ENCODE measurements at places on chromosomes 6 and 20.

- no peak for DNase-seq
Measured at GRCh38 chr6:40881501-40881900, 157.5 kb downstream of the UNC5CL start.

GRCh38 chr6:46772762-46773161 lies 20.4 kb upstream of the MEP1A start:
- DNase-seq, result no peak

- no peak for DNase-seq
Measured at GRCh38 chr20:31474097-31474436, 860 bp downstream of the DEFB124 start.

DNA sequence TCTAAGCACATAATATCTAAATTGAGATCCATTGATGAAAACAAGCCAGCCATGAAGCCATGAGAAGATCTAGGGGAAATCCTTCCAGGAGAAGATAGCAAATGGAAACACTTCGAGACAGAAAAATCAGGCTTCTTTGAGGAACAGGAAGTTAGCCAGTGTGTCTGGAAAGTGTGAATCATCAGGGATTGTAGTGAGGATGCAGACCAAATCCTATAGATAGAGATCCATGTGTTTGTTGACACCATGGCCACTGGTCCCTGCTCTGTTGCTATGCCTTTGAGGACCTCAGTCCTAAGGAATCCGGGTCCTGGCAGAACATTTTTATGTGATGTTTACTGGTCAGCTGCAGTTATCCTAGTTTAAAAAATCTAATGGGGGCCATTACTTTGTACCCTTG lies 6.6 kb upstream of the ELOVL2 start:
- DNase-seq, result no peak

DNA sequence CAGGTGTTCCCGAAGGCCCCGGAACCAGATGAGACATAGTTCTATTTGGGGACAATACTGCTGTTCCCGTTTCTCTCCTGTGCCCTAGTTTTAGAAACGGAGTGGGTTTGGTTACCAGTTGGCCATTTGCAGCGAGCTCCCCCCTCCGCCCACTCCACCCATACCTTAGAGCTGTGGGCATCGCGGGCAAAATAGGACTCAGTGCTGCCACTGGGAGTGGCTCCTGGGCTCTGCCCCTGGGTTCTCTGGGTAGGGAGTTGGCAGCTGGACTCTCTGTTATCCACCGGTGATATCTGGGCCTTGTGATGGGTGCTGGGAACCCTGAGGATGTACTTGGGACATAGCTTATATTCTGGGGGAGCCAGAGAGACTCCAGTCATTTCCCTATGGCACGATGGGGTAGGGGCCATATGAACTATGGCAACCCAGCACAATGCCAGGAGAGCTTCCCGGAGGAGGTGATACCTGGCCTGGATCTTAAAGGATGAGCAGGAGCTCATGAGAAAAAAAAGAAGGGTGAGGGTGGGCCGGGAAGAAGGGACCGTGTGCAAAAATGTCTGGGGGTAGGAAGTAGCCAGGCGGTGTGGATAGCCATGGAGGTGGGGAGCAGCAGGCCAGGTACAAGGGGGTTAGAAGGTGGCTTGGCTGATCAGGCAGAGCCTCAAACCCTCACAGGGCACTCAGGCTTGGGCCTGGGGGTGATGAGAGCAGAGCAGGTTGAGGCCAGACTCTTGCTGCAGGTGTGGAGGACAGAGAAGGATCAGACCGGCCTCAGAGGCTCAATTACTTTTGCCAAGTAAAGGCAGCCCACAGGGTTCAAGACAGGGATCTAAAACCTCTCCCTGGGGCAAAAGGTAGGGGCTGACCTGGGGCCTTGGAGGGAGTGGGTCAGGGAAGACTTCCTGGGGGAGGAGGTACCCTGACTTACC lies 9.6 kb downstream of the SRC start:
- no peak for DNase-seq

- no peak for DNase-seq
Measured at GRCh38 chr20:20786428-20786827, 74.0 kb upstream of the RALGAPA2 start.

GRCh38 chr6:158323561-158323958 lies 11.3 kb downstream of the TULP4 start:
- DNase-seq, result no peak

DNA sequence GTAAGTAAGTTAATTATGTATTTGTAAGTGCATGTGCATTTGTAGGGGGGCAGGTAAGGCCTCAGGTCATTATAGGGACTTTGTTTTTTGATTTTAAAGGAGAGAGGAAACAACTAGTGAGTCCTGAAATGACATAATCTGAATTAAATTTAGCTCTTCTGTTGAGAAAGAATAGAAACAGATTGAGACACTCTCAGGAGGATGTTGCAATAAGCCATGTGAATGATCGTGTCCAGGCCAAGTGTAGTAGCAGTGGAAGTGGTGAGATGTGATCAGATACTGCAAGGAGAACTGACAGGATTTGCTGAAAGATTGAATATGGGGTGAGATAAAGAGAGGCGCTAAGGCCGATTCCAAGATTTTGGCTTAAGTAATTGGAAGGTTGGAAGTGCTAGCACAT lies 2.6 kb upstream of the CENPW start:
- DNase-seq, result no peak

DNA sequence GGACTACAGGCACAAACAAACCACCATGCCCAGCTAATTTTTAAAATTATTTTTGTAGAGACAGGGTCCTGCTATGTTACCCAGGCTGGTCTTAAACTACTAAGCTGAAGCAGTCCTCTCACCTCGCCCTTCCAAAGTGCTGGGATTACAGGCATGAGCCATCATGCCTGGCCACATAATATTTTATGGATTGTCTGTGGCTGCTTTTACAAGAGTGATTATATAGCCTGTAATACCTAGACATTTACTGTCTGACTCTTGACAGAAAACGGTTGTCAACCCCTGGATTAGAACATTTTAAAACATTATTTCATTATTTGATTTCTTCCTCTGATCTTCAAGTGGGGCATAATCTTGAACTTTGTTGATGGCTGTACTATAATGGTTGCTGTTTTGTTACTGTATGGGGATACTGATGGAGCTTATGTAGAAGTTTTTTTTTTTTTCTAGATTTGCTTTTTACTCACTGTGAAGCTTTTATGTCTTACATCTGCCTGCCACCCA lies 14.3 kb downstream of the PARD6B start:
- no peak for DNase-seq

- no peak for DNase-seq
Measured at GRCh38 chr6:317060-317447, 24.8 kb downstream of the DUSP22 start.

DNA sequence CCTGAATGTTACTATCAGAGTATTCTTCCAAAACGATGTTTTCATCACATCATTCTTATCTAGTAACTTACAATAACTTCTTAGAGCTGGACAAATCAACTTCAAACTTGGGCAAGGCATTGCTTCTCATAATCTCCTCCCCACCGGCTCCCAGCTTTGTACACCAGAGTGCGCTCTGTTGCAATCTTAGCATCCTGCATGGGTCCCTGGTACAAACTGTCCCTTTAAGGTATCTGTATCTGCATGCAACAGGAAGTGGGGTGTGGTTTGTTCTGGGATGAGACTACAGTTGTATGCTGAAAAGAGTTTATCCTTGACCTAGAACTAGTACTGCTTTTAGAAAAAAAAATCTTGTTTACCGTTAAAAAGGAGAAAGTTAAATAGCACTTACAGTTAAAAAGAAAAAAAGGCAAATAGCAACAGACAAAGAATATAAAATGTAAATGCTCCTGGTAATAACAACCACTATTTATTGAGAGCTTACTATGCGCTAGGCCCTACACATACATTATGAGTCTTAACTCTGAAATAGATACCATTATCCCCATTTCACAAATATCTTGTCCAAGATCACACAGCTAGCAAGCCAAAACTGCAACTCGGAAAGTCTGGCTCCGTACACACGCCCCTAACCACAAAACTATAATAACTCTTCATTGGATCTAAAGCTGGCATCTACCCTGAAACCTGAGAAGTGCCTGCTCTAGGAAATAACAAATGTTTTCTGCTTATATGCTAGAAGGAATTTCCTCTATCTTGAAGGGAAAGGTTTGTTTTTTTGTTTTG lies 9.8 kb upstream of the HECA start:
- DNase-seq, result no peak

DNA sequence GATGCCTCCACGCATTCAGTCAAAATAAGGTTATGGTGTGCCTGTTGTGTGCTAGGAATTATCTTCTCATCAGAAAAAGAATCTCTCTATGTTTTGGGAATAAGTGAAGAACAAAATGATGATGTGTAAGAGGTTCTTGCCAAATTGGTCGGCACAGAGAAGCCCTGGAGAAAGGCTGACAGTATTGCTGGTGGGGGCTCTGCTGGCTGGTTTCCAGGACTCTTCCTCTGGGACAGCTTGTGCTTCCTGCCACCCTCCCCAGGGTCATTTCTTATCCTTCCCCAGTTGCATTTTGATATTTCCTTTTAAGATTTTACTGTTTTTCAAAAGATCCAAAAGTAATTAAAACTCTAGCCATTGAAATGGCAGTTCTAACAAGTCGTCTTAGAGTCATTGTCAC lies 22.1 kb downstream of the CST4 start:
- DNase-seq, result no peak

DNA sequence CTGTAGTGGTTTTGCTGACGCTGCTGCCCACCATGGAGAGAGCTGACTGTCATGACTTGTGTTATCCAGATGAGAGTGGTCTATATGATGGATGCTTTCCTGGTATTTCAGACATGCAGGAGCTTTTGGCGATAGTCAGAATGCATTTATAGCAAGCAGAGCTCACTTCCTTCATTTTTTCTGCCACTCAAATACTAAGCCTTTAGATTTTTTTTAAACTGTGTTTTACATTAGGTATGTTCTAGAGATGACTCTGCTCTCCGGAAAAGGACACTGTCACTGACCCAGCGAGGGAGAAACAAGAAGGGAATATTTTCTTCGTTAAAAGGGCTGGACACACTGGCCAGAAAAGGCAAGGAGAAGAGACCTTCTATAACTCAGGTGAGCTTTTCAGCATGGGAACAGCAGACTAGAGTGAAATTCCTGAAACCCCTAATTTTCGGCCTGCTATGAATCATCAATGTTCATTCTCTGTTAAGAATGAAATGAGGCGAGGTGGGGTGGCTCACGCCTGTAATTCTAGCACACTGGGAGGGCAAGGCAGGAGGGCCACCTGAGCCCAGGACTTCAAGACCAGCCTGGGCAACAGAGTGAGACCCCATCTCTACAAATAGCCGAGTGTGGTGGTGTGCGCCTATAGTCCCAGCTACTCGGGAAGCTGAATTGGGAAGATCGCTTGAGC lies 98.6 kb upstream of the CLDN20 start:
- no peak for DNase-seq

- DNase-seq, result no peak
Measured at GRCh38 chr6:165988757-165989456, 178.7 kb downstream of the TBXT start.

DNA sequence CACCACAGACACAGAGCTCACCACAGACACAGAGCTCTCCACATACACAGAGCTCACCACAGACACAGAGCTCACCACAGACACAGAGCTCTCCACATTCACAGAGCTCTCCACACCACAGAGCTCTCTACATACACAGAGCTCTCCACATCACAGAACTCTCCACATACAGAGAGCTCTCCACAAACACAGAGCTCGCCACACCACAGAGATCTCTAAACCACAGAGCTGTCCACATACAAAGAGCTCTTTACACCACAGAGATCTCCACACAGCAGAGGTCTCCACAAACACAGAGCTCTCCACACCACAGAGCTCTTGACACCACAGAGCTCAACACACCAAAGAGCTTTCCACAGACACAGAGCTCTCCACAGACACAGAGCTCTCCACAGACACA lies 55.8 kb downstream of the ERMARD start:
- DNase-seq, result no peak

GRCh38 chr6:146666909-146667308 lies 68.1 kb downstream of the ADGB start:
- DNase-seq, result no peak

DNA sequence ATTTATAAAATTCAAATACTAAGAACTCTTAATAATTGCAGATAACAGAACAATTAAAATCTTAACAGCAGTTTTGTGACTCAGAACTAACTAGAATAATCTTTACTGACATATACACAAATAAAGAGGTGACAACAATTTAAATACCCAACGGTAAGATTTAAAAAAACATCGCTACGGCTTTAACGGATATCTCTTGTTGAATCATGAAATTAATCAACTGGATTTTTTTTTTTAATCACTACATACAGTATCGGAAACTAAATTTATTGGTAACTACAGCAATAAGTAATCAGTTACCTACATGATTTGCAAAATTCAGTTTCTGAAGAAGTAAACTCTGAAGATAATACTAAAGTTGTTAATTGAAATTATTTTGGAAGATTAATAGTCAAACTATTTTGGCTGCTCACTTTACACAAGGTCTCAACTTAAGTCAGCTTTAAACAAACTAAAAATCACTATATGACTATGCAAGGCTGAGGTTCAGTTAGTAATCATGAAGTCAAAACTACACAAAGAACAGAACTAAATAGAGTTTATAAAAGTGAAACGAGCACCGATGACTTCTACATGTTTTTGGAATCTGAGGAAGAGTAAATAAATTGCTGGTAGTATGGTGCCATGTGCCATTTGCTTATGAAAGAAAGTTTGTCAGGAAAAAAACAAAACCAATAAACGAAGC lies 128.8 kb downstream of the HUS1B start:
- no peak for DNase-seq

- DNase-seq, result no peak
Measured at GRCh38 chr6:169639653-169640278, 62.1 kb downstream of the WDR27 start.

DNA sequence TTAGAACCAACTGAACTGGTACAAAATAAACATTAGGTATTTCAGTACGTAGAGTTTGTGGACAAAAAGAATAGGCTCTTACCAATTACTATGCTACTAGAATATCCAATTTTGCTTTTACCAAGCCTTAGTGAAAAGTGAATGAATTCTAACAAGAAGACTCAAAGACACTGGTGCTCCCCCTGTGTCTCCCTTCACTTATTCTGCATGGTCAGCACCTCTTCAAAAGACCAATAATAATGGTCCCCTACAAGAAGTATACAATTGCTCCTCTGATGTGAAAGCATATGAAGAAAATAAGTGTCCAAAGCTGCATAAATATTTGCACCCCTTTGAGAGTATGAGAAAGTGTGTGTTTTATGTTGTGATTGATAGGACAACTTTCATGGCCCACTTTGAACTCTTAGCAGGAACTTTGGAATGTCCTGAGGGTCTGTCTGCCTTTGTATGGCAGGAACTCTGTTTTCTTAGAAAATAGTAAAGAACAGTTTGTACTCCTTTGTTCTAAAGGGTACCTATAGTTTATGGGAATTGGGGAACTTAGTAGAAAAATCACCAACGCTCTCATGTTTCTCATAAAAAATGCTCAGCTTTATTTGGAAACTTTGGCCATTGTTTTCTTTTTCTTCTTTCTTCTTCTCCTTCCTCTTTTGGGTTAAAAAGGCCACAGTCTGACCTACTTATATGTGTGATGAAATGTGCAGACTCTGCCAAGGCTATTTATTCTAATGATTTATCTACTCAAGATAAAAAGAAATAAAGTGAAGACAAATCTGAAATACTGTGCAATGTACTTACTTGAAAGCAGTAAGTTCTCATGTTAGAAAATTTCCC lies 352.4 kb downstream of the LAMA2 start:
- no peak for DNase-seq

Measured in NCI-H1092 (cell line).